T-helper 2 cell (primary cell): ENCODE measurements at places on chromosomes 4 and X.

DNA sequence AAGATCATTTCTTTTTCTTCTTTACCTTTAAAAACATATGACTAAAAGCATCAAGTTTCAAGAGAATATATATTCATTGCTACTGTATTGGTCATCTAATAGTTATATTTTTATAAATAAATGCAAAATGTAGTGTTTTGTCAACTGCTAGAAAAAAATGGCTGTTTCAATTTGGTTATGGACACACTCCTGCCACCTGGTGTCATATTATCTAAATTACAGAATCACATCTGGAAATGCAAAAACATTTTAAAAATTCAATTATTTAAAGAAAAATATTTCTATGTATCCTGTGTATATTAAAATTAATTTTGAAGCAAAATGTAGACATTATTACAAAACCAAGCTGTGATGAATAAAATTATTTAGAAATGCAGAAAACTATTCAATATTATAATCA, 329.4 kb upstream of the PCDH18 start:
- no peak for DNase-seq

- DNase-seq: no peak
Measured at GRCh38 chrX:32268207-32268606, 943.1 kb downstream of the DMD start.

DNA sequence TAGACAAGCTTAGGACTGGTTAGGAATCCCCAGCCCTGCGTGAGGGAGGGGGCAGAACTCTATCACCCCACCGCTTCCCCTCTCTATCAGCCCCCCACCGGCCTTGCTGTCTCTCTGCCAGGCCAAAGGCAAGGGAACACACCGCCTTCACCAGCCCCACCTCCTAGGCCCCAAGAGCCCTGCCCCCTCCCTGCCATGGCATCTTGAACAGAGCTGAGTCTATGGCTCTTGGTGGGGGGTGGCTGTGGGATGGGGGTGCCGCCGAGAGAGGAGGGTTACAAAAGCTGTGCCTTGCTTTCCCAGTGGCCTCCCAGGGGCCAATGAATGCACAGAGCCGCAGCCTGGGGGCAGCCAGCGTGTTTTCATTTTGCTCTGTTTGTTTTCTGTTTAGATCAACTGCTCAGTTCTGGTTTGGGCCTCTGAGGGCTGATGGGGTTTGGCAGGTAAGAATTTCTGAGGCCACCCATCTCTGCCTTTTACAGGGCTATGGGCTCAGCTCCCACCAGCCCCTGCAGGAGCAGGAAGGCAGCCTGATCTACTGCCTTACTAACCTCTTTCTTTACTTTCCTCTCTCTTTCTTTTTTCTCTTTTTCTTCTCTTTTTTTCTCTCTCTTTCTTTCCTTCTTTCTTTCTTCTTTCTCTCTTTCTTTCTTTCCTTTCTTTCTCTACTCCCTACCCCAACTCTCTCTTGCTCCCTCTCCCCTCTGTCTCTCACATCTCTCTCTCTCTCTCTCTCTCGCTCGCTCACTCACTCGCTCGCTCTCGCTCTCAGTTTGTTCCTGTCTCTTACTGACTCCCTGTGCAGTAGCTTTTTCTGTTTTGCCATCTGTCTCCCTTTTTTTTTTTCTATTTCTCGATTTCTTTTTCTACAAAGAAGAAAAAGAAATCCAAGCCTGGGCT, 128.3 kb downstream of the PJA1 start:
- no peak for DNase-seq

DNA sequence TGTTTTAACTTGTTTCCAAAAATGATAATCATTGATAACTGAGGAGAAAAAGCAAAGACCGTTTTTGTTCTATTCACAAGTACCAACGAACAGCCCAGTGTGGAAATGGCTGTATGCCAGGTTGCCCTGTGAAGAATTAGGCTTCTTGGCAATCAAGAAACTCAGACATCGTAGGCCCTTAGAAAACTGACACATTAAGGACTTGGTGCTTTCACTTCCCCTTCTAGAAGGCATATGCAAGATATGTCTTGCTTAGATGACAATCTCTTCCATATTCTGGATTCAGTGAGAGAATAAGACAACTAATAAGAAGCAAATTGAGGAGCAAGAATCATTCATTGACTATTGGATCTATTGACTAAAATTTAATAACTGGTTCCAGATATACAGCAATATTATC, 56.6 kb downstream of the ANAPC10 start:
- DNase-seq: no peak

DNA sequence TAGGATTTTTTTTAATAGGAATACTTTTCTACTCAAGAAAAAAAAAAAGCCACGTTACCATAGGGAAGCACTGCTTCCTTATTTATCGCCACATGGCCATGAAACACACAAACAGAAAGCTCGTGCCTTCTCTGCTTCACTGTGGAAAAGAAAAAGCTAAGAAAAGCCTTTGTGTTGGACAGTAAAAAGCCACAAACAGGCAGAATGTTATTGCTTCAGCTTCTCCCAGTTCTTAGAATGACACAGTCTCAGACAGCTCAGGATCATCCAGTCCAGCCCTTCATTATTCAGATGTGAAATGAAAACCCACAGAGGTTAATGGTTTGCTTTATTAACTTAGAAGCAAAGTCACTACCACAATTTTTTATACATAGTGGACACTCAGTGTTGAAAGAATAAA, 181.6 kb upstream of the NOCT start:
- DNase-seq: no peak

GRCh38 chr4:6183740-6184139, 16.6 kb downstream of the JAKMIP1 start:
- no peak for DNase-seq

DNA sequence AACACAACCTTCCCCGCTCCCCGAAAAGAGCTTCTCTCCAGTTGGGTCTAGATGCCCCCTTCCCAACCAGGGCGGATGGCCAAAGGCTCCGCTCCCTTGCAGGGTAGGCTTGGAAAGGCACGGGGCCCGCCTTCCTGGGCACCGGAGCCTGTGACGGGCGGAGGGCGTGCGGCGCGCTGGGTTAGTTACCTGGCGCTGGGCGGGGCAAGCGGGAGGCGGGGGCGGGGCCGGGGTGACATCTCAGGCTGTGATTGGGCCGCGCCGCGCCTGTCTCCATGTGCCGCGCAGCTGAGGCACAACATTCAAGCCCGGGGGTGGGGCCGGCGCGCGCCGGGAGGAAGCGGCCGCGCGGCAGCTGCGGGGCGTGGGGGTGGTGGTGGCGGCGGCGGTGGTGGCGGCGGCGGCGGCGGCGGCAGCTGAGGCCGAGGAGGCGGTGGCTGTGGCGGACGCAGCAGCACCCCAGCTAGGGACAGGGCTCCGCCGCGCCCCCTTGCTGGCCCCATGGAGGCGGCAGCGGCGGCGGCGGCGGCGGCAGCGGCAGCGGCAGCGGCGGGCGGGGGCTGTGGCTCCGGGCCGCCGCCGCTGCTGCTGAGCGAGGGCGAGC, at the start of gene REPS2:
REPS2 (plus strand) TSS at position 298 of the 604 bp plus-strand sequence; CDS start at position 502, 204 bp downstream.
- peak; percentile 75 for DNase-seq

DNA sequence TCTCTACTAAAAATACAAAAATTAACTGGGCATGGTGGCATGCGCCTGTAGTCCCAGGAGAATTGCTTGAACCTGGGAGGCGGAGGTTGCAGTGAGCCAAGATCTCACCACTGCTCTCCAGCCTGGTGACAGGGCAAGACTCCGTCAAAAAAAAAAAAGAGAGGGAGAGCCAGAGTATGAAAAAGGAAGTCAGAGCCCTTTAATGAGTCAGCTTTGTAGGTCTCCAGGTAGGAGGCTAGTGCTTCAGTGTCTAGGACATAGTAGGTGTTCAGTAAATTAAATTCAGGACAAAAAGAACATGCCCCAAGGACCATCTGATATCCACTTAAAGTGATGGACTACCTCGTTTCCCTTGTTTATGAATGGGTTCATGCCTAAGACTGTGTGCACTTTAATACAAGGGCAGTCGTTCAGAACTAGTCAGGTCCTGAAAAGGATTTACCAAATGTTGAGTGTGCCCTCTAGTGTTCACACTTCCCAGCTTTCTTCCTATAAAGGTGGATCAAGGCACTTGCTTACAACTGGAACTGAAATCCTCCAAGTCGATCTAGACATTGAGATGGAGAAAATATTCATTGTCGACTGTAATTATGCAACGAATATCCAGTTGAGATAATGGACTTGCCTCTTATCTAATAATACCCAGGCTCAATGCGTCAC, 29.0 kb downstream of the F9 start:
- DNase-seq: no peak

DNA sequence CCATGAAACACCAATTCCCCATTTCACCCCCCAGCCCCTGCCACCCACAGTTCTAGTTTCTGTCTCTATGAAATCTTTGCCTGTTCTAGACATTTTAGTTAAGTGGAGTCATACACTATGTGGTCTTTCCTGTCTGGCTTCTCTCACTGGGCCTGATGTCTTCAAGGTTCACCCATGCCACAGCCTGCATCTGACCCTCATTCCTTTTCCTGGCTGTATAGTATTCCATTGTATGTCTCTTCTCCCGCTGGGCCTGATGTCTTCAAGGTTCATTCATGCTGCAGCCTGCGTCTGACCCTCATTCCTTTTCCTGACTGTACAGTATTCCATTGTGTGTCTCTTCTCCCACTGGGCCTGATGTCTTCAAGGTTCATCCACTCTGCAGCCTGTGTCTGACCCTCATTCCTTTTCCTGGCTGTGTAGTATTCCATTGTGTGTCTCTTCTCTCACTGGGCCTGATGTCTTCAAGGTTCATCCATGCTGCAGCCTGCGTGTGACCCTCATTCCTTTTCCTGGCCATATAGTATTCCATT, 191.7 kb downstream of the CRLF2 start:
- no peak for DNase-seq

DNA sequence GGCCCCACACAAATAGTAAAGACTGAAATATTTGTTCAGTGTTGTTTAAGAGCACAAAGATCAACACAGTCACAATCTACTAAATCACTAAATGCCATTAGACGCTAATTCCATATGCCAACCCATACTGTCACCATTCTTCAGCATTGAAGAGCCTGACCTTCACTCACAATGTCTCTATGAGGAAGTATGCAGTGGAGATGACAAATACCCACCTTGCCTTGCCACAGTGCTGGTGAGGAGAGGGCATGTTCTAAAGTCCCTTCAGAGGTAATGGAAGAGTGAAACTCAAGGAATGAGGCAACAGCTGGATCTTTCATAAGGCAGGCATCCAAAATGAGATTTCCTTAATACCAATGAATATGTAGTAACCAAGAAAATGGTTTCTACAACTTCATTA, 50.4 kb downstream of the FRMD7 start:
- no peak for DNase-seq

DNA sequence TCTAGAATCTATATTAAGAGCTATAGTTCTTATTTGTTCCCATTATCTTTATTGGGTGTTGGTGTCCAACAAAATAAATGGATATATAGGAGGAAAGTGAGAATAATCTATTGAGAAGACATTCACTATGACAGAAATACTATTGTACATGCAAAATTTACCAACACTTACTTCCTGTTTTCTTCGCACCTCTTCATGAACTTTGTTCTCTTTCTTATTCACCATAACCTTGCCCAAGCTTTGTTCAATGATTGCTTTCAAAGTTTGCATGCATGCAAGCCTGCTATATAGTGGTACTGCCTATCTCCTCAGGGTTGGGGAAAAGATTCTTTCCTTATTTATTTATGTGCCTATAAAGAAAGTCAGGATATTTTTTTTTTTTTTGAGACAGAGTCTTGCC, 176.4 kb upstream of the JADE1 start:
- no peak for DNase-seq

DNA sequence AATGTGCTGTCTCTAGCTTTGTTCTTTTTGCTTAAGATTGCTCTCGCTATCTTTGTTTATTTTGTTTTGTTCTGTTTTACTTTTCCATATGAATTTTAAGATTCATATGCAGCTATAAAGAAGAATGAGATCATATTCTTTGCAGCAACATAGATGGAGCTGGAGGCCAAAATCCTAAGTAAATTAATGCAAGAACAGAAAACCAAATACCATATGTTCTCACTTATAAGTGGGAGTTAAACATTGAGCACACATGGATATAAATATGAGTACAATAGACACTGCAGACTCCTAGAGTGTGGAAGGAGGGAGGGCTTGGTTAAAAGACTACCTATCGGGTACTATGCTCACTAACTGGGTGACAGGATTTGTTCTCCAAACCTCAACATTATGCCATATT, 237.8 kb downstream of the TRAM1L1 start:
- no peak for DNase-seq

DNA sequence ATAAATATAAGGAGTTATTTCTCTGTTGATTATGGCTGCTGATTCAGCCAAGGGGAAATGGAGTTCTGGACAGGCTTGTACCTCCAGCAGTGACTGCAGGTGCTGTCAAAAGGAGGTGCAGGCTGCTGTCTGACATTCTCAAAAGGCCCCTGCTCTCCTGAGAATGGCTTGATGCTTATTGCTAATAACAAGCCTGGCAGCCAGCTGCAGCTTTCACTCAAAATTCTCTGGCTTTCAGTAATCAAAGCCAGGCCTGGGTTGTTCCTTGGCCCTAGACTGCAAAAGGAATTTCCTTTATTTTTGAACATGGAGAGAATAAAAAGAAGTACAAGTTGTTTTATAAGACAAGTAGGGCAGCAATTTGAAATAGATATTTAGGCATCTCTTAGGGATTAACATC, 575.9 kb downstream of the MID1IP1 start:
- no peak for DNase-seq

DNA sequence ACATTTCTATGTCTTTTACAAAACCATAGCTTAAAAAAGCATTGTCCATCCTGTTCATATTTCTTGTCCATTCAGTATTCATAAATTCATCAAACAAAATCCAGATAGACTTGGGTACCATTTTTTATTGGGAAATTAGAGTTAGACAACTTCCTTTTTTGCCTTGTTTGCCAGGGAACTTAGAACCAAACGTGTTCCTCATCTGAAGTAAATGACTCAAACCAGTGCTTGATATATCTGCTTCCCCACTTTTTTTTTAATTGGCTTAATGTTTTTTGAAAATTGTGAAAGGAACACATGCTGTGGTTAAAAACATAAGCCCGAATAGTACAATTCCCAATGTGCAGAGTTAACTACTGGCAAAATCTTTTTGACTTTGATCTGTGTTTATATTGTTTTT, 44.2 kb downstream of the DLG3 start:
- no peak for DNase-seq

GRCh38 chr4:159655547-159655946, 552.7 kb downstream of the RAPGEF2 start:
- no peak for DNase-seq

DNA sequence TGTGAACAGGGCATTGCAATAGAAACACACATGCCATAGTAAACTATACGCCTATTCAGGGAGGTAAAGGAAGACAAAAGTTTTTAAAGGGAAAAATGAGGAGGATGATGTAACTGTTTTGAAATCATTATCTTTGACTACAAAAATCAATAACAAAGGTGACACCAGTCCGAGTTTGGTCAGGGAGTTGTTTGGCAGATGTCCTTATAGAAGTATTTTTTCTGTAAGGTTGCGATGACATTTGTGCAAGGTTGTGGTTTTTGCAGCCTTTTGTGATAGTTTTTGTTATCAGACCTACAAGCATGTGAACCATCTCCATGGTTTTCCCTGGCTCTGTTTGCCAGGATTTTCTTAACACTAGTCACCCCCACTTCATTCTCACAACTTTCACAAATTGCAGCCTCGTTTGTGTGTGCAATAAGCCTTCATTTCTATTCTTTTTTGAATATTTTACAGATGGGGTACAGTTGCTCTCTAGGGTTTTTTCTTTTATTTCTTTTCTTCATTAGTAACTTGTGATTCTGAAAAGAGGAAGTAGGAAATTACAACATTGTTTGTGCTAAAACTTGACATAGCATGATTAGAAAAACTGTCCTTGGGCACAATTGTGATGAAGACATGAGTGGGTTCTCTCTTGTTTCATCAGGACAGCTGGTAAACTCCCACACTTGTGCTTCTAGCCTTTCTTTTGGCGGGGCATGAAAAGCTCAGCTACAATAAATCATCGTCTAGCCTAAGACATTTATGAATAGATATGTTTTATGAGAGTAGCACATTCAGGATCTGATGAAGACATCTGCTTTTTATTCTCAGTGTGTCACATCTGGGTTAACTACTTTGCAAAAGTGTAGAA, 60.2 kb upstream of the PNPLA4 start:
- no peak for DNase-seq
